Thoracic aorta (tissue), 2 donors: ENCODE measurements at places on chromosomes 2 and 18. TPM values are rescaled to one million over a fixed set of nuclear protein-coding genes. Genes with fewer than 3 reads are reported as not detected.

The STEAP3 gene
- 17.9 TPM for total RNA-seq

The CHST9 gene
- total RNA-seq: 0.07 TPM

The DLGAP1 gene
- 19.0 TPM for total RNA-seq

The KIAA2012 gene
- total RNA-seq: not detected

- DNase-seq: no peak
Observed at GRCh38 chr2:23464156-23464555, 79.2 kb downstream of the KLHL29 start.

- DNase-seq: no peak
Observed at GRCh38 chr2:42050010-42050702, 2.3 kb downstream of the PKDCC start.

DNA sequence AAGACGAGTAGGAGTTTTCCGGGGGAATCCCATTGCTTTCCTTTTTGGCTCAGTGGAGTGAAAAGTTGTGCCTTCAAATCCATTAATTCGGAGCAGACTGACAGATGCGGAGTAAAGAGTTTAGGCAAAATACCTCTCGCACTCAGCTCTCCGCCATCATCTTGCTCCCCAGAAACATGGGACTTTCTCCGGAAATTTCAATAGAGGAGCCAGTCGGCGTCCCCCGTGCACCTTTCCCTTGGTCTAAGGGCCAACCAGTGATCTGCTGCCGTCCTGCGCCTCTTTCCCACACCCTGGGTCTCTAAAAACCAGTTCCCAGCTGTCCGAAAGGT is 318 bp downstream of the TYW5 start:
- no peak for DNase-seq

GRCh38 chr2:200538139-200538538 is 12.1 kb downstream of the SGO2 start:
- DNase-seq: no peak

GRCh38 chr2:159131914-159132281 is 154.6 kb downstream of the WDSUB1 start:
- no peak for DNase-seq

GRCh38 chr2:42312106-42312505 is 48.9 kb downstream of the COX7A2L start:
- no peak for DNase-seq
